Central memory CD8-positive, alpha-beta T cell (primary cell): ENCODE measurements at places on chromosomes 1 and 21.
A peak's percentile ranks its signal among the peaks of the same experiment; 100 is the strongest.

DNA sequence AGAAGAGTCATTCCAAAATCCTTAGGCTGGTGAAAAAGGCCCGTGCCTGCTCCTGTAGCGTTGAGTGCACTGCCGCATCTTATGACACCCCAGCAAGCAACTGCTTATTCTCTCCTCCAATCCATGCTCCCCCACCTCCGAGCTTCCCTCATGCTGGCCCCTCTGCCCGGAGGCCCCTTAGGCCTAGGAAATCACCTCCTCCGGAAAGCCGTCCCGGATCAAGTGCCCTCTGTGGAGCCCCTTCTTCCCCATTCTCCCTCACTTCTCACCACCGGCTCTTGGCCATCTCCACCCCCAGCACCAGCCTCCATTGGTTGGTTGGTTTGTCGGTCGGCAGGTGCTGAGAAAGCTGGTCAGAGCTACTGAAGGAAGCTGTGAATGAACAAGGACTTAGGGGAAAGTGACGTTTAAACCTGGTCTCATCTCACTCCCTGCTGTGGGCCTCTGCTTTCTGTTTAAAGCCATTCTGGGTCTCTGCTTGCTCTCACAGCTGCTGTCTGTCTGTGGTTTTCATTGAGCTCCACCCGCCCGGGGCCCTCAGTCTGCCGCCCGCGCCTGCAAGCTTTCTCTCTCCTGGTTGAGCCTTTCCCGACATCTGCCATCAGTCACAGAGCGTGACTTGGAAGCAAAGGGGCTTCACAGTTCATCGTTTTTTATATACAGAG is 122.2 kb downstream of the KCNN3 start:
- peak overlapping the region; percentile 72 for H3K4me3 ChIP-seq
- peaks cover 2% of the 10 kb centered on the region for H3K36me3 ChIP-seq
- H3K4me1 ChIP-seq: peaks cover 44% of the 10 kb centered on the region
- H3K27me3 ChIP-seq: no peaks in the 10 kb centered on the region
- peak overlapping the region; percentile 92 for H3K27ac ChIP-seq

- H3K27ac ChIP-seq: no peak overlapping the region
- H3K27me3 ChIP-seq: no peaks in the 10 kb centered on the region
- H3K4me1 ChIP-seq: peaks cover 27% of the 10 kb centered on the region
- DNase-seq: no peak
- H3K4me3 ChIP-seq: no peak overlapping the region
- H3K36me3 ChIP-seq: peaks cover 77% of the 10 kb centered on the region
Observed at GRCh38 chr1:209837671-209838070, 9.9 kb downstream of the UTP25 start.

- no peak for DNase-seq
- peaks cover 2% of the 10 kb centered on the region for H3K36me3 ChIP-seq
- no peak overlapping the region for H3K27ac ChIP-seq
- no peaks in the 10 kb centered on the region for H3K4me1 ChIP-seq
- no peak overlapping the region for H3K4me3 ChIP-seq
Observed at GRCh38 chr21:43369124-43369523, 57.8 kb downstream of the SIK1 start.

DNA sequence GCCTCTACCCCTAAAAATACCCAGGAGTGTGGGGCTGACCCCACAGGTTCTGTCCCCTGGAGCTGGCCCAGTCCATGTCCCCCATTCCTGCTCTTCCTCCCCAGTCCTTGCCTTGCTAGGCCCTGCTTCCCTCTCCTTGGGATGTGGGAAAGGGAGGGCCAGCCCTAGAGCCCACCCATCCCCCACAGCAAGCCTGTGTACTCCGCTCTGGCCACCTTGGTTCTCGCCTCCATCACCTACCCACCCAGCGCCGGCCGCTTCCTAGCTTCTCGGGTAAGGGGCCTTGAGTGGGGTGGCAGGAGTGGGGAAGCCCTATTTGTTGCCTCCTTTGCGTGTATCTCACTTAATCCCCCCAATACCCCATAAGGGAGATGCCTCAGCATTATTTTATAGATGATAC is 6.7 kb downstream of the CLCNKB start:
- H3K4me1 ChIP-seq: no peaks in the 10 kb centered on the region
- no peak overlapping the region for H3K4me3 ChIP-seq
- no peak overlapping the region for H3K27ac ChIP-seq
- H3K36me3 ChIP-seq: no peaks in the 10 kb centered on the region

DNA sequence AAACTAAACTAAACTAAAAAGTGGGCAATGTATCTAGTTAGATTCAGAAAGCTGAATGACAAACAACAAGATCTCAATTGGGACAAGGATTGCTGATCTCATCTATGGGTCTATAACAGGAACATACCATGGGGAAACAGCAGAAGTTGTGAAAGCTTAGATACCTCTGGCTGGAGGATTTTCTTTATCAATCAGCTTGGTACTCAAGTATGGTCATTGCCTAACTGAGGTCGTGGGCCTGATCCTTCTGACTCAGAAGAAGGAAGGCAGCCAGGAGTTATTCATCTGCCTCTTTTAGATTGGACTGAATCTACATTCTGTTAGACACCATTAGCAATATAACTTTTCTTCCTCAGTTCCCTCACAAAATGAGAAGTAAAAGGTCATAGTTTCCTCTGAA is 39.7 kb downstream of the DNTTIP2 start:
- no peak overlapping the region for H3K27ac ChIP-seq
- H3K4me1 ChIP-seq: no peaks in the 10 kb centered on the region
- no peaks in the 10 kb centered on the region for H3K27me3 ChIP-seq
- no peak for DNase-seq
- H3K36me3 ChIP-seq: peaks cover 1% of the 10 kb centered on the region

- no peak overlapping the region for H3K27ac ChIP-seq
- no peak overlapping the region for H3K4me3 ChIP-seq
- peaks cover 2% of the 10 kb centered on the region for H3K36me3 ChIP-seq
- no peak for DNase-seq
Observed at GRCh38 chr1:68228851-68229250, 3.5 kb downstream of the WLS start.

GRCh38 chr1:200794506-200795065 is 55.9 kb downstream of the CAMSAP2 start:
- H3K27ac ChIP-seq: no peak overlapping the region
- H3K27me3 ChIP-seq: peaks cover 5% of the 10 kb centered on the region
- no peaks in the 10 kb centered on the region for H3K36me3 ChIP-seq
- H3K4me1 ChIP-seq: no peaks in the 10 kb centered on the region

DNA sequence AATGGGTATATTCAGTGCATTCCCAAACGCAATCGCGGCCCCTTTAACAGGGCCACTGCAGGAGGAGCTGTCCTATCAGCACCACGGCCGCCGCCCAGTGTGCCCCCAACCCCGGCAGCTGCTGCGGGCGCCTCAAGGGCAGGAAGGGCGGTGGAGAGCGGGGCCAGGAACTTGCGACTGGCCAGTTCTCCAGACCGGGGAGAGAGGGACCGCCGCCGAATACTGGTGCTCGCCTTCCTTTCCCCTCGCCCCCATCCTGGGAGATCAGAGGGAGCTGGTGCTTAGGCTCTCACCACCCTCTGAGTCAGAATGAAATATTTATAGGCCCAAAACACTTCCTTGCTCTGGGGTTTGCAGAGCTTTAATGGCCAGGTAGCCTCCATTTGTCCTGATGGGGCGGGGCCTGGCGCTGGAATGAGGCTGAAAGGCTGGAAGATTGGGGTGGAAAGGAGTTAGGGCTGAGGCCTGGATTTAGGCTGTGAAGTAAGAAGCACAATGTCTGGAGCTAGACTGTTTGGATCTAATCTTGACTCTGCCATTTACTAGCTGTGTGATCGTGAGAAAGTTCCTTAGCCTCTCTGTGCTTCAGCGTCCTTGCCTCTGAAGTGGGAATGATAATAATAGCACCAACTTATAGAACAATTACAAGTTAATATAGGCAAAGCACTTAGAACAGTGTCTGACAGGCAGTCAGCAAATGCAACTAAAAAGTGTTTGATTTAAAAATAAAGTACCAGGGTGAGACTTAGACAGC is 75.5 kb downstream of the NAV1 start:
- no peak overlapping the region for H3K27ac ChIP-seq
- no peaks in the 10 kb centered on the region for H3K4me1 ChIP-seq
- peaks cover 12% of the 10 kb centered on the region for H3K27me3 ChIP-seq
- H3K36me3 ChIP-seq: no peaks in the 10 kb centered on the region
- no peak overlapping the region for H3K4me3 ChIP-seq

GRCh38 chr21:45104560-45104959 is 30.2 kb downstream of the ADARB1 start:
- H3K27ac ChIP-seq: peak overlapping the region; percentile 33
- peaks cover 2% of the 10 kb centered on the region for H3K36me3 ChIP-seq
- H3K4me1 ChIP-seq: peaks cover 50% of the 10 kb centered on the region

- DNase-seq: no peak
- H3K4me3 ChIP-seq: no peak overlapping the region
- H3K36me3 ChIP-seq: no peaks in the 10 kb centered on the region
Observed at GRCh38 chr1:47781171-47781959, 215.8 kb downstream of the TRABD2B start.

- no peak overlapping the region for H3K4me3 ChIP-seq
- H3K27ac ChIP-seq: no peak overlapping the region
- H3K4me1 ChIP-seq: peaks cover 17% of the 10 kb centered on the region
- H3K36me3 ChIP-seq: peaks cover 7% of the 10 kb centered on the region
Observed at GRCh38 chr1:20479840-20480239, 6.2 kb downstream of the CAMK2N1 start.

DNA sequence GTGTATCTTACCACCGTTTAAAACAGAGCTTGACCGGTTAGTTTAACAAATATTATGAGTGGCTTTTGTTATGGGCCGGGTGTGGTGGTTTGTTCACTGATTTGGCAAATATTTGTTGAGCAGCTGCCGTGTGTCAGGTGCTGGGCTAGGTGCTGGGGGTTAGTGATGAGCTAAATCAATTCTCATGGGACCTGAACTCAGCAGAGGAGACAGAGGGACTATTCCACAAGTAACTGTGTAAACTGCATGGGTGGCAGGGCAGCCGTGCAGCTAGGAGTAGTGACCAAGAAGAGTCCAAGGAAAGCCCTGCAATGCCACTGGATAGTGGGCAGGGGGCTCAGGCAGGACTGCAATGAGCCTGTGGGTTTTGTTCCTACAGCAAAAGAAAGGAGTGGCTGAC is 11.2 kb upstream of the C2CD2 start:
- DNase-seq: no peak
- no peak overlapping the region for H3K27ac ChIP-seq
- peaks cover 49% of the 10 kb centered on the region for H3K27me3 ChIP-seq
- no peaks in the 10 kb centered on the region for H3K4me1 ChIP-seq
- peaks cover 3% of the 10 kb centered on the region for H3K36me3 ChIP-seq
